Activated CD8-positive, alpha-beta memory T cell treated with anti-CD3 and anti-CD28 coated beads for 48 hours (primary cell): ENCODE measurements at places on chromosomes 12 and 14.

- DNase-seq, result no peak
Measured at GRCh38 chr14:104138718-104139459, 502 bp downstream of the KIF26A start.

DNA sequence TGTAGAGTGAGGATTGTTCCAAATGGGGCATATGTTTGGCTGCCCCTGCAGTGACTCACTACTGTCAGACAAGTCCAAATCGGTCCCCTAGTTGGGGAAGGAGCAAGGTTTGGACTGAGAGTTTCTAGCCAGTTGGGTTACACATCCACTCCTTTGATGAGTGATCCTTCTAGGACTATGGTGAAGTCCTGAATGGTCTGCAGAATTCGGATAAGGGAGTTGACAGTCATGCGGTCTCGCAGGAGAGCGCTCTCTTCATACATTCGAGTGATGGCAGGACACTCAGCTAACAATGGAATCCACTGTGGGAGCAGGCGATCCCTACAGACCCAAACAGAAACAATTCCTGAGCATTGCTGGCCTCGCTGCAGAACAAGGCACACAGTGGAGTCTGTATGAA lies 61.5 kb upstream of the SINHCAF start:
- DNase-seq, result no peak

GRCh38 chr14:77579065-77579464 lies 37.4 kb downstream of the SPTLC2 start:
- DNase-seq, result no peak

DNA sequence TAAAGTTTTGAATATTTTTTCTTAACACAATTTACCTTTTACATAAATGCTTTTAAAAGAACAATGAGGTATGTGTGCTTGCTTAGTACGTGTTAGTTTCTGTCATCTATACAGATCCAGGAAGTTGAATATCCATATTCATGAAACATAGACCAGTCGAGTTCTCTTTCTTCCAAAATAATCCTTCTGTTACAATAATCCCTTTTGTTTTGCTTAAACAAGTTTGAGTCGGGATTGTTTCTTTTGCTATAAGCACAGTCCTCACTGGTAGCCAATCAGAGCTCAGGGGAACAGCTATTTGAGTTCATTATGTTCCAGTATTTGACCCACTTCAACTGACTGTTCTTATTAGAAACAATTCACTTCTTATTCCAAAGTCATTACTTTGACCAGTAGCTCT lies 214.7 kb upstream of the FLRT2 start:
- DNase-seq, result no peak

DNA sequence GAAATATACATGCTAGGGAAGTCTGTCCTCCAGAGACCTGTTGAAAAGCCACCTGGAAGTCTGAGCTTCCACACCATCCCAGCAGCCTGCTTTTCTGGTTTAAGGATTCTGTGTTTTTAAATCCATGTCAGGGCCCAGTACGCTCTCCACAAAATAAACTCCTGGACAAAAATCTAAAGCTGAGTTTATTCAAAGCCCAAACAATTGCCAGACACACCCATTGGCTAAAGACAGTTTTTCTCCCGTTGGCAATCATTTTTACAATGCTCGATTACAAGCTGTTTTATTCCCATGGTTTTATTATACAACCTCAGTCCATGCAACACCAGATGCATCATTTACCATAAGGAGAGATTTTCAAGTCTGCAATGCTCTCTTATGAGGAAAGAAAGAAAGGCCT lies 94.5 kb downstream of the MYRFL start:
- no peak for DNase-seq

- DNase-seq, result no peak
Measured at GRCh38 chr12:94817695-94818075, 167.3 kb upstream of the TMCC3 start.

GRCh38 chr12:96981911-96982310 lies 74.9 kb downstream of the NEDD1 start:
- DNase-seq, result no peak

DNA sequence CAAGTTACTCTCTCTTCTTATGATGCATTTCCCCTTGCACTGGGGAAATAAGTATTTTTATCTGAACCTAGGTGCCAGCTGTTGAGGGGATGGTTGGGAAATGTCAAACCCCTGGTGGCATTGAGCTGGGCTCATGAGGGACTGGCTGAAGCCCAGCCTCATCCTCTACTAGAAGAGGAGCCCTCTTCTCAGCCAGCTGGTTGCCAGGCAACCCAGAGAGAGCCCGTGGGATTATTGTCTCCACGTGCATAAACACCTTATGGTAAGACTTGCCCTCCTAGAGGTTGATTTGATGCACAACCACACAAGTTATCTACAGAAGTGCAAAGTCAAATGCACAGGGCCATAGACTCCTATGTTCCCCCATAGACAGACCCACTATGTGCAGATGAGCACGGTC lies 89.8 kb downstream of the WSCD2 start:
- no peak for DNase-seq

- DNase-seq, result no peak
Measured at GRCh38 chr14:82422230-82422629, 888.6 kb upstream of the SEL1L start.

DNA sequence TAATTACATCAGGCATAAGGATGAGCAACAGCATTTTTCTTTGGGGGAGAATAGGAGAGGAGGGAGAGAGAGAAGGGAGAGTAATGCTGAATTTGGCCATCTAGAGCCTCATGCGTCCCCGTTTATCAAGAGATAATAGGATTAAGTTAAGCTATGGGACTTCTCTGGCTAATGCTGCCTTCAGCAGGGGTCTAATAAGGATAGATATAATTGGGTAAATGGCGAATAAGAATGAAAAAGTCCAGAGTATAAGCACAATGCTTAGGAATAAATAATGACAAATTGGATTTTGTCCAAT lies 470.0 kb downstream of the EGLN3 start:
- no peak for DNase-seq

- DNase-seq, result no peak
Measured at GRCh38 chr12:99334285-99335056, 313.1 kb upstream of the GARIN6 start.

- DNase-seq, result no peak
Measured at GRCh38 chr12:15543347-15543746, 221.0 kb downstream of the PTPRO start.

- no peak for DNase-seq
Measured at GRCh38 chr12:55470088-55470829, at the start of gene OR6C70. Gene OR6C70 (minus strand): TSS chr12:55470138. CDS start chr12:55470138, 0 bp downstream.

- DNase-seq, result no peak
Measured at GRCh38 chr12:54232790-54233189, 44.0 kb upstream of the SMUG1 start.

GRCh38 chr12:117151403-117152031 lies 38.8 kb downstream of the FBXO21 start:
- no peak for DNase-seq

DNA sequence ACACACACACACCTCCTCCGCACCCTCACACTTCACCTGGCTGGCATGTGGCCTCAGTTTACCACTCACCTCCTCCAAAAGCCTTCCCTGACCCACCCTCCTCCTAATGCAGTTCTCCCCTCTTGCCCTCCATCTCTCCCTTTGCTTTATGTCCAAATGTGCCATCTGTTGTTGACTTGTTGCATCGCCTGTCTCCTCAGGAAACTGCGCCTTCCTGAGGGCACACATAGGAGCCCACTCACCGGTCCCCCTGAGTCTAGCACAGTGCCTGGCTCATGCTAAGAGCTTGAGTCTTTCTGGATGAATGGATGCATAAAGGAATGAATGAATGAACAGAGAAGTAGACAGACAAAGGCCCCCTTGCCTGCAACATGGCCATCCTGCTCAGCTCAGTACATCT lies 34.0 kb downstream of the MVK start:
- DNase-seq, result no peak

GRCh38 chr14:74045522-74045921 lies 26.4 kb downstream of the BBOF1 start:
- DNase-seq, result no peak

- DNase-seq, result no peak
Measured at GRCh38 chr12:30000401-30000800, 216.7 kb upstream of the TMTC1 start.

- DNase-seq, result no peak
Measured at GRCh38 chr14:22332686-22333421, 256.2 kb downstream of the DAD1 start.

DNA sequence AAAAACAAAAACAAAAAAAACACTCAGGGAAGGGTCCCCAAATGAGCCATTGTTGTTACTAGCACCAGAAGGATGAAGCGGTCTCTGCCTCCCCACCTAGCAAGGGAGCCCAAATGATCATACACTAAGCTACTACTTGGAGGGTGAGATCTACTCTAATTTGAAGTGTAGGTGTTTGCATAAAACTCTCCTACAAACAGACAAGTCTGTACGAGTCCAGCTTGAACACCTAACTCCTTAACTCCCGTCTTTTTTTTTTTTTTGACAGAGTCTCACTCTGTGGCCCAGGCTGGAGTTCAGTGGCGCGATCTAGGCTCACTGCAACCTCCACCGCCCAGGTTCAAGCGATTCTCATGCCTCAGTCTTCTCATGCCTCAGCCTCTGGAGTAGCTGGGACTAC lies 132.6 kb downstream of the PPM1H start:
- no peak for DNase-seq

DNA sequence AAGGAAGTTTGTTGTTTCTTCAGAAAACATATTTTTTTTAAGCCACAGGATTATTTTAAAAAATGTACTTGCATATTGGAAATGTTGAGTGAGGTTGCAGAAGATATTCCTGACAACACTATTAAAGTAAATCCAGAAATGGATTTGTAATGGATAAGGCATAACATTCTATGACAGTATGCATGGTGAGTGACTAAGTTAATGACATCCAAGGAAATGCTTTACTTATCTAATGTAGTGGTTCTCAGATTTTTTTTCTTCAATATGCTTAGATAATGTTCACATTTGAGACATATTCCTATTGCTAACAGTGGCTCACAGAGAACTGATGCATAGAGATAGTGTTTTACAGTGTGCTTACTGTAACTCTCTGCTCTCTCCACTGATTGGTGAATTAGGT lies 49.4 kb downstream of the ZDHHC17 start:
- no peak for DNase-seq

DNA sequence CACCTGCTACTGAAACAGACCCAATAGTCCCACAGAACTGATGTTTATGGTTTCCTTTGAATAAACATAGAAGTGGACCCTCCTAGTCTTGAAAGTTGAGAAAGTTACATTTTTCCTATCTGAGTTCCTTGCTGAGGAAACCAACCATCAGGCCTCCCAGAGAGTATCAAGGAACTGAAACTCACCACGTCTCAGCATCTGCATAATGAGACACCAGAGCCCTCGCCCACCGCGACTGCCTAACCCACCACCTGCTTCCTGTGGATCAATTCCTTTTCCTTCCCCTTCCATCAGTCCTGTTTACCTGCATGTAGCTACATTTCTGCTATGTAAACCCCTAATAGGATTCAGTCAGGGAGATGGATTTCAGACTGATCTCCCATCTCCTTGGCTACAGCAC lies 443.2 kb upstream of the TMEM132C start:
- no peak for DNase-seq

DNA sequence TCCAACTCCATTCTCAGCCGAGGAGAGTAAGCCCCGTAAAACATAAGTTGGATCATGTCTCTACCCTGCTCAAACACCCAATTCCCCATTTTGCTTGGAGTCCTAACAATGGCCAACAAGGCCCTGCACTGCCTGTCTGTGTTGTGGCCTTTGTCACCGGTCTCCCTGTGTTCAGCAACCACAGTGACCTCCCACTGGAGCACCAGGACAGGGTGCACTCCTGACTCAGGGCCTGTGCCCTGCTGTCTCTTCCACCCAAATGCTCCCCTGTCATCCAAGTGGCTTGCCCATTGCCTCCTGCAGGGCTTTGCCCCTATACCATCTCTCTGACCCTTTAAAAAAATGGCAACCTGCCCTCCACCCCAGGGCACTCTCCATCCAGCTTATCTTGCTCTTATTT lies 4.4 kb upstream of the KRT85 start:
- DNase-seq, result no peak

- no peak for DNase-seq
Measured at GRCh38 chr12:43711348-43711747, 47.2 kb downstream of the PUS7L start.

DNA sequence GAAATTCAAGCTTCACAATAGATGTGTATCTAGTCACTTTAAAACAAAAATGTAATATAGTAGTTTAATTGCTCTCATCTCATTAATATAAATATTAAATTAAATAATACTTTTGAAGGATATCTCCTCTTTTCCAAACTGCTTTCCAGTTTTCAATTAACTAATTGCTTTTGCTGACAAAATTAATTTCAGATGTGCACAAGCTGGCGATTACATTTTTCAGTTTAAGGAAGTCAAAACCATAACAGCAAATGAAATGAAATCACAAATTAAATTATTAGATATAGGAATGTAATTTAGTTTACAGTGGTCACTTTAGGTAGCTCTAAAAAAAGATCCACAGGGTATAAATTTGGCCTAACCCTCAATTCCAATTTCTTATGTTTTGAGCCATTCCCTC lies 362.1 kb downstream of the SLC6A15 start:
- no peak for DNase-seq

GRCh38 chr14:91837076-91837475 lies 30.3 kb downstream of the TC2N start:
- no peak for DNase-seq

DNA sequence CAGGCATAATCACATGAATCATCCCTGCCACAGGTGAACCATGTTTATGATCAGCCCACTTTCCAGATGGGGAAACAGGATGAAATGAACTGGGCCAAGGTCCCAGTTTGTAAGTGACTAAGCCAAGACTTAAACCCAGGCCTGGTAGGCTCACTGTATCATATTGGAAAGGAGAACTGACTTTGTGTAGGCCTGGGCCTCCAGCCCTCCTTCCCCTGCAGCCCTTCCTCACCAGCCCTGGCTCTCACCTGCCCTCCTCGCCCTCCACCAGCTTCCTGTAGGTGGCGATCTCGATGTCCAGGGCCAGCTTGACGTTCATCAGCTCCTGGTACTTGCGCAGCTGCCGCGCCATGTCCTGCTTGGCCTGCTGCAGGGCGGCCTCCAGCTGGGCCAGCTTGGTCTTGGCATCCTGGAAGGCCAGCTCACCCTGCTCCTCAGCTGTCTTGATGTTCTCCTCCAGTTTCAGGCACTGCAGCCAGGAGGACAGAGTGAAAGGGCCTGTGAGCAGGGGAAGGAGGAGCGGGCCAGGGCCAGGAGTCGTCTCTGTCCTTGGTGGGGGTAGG lies 19.8 kb downstream of the KRT80 start:
- no peak for DNase-seq

DNA sequence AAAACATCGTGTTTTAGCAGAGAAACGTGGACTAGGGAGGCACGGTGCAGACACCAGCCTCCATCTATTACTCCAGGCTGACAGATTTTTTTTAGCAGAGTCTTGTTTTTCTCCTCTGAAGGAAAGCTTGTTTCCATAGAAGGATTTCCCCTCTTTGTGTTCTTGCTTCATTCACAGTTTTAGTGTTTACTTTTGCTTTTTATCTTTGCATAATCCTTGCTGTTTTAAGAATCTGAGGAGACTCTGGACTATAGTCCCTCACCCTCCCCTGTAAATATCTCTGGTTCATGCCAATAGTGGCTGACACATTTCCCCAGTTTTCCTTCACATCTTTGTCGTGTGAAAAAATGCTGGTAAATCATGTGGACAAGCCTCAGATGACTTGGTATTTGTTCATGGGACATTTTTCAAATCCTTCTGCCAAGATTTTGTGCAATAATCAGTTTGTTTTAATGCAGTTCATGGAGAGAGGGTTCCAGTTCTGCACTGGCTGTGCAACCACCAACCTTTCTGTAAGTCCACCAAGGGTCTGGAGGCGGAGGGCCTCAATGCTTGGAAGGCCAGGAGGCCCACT lies 39.9 kb upstream of the TMCC3 start:
- no peak for DNase-seq

GRCh38 chr12:32457251-32458025 lies 58.1 kb downstream of the FGD4 start:
- DNase-seq, result no peak
